IMR-90 (cell line): ENCODE measurements at places on chromosomes 11 and 22. TPM values are rescaled to one million over a fixed set of nuclear protein-coding genes. Genes with fewer than 3 reads are reported as not detected.

The OAF gene
- 9.9 and 10.8 TPM in 2 replicates for total RNA-seq

The CSTF3 gene
- total RNA-seq, result 14.5 and 31.4 TPM in 2 replicates

The CRYAB gene
- 3.9 and 6.5 TPM in 2 replicates for total RNA-seq

- H3K4me1 ChIP-seq, result no peaks in the 10 kb centered on the region
- no peak overlapping the region for H3K27ac ChIP-seq
- H3K36me3 ChIP-seq, result no peaks in the 10 kb centered on the region
- H3K27me3 ChIP-seq, result peaks cover 13% of the 10 kb centered on the region; the same call in 1 of the 2 replicates
- no peak overlapping the region for H3K4me3 ChIP-seq
- no peak for DNase-seq
These were observed 22.7 kb upstream of the P2RY2 start for GRCh38 chr11:73195191-73196007.

DNA sequence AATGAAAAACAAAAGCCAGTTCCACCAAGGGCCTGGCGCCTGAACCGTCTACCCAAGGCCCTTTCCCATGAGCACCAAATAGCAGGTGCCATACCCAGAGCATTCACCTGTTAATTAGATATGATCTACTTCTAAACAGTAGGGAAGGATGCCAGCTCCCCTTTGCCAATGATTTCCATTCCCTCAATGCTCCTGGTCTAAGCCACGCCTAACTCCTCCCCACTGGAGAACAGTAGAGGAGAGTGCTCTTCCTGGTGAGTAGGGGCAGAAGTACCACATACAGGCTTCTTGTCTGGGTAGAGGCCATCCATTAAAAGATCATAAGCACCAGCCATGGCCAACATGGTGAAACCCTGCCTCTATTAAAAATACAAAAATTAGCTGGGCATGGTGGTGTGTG lies 40.7 kb downstream of the PACSIN2 start:
- no peaks in the 10 kb centered on the region for H3K36me3 ChIP-seq
- H3K27ac ChIP-seq, result no peak overlapping the region
- H3K4me3 ChIP-seq, result no peak overlapping the region
- H3K4me1 ChIP-seq, result peaks cover 23% of the 10 kb centered on the region

GRCh38 chr22:20799449-20799848 lies 25.5 kb downstream of the SERPIND1 start:
- H3K4me3 ChIP-seq, result no peak overlapping the region
- no peaks in the 10 kb centered on the region for H3K4me1 ChIP-seq
- no peak for DNase-seq
- H3K27me3 ChIP-seq, result no peaks in the 10 kb centered on the region
- H3K27ac ChIP-seq, result no peak overlapping the region

GRCh38 chr22:48615171-48616008 lies 1212.3 kb downstream of the BRD1 start:
- H3K4me3 ChIP-seq, result no peak overlapping the region
- no peaks in the 10 kb centered on the region for H3K27me3 ChIP-seq
- no peaks in the 10 kb centered on the region for H3K4me1 ChIP-seq
- no peak overlapping the region for H3K27ac ChIP-seq
- no peaks in the 10 kb centered on the region for H3K36me3 ChIP-seq

DNA sequence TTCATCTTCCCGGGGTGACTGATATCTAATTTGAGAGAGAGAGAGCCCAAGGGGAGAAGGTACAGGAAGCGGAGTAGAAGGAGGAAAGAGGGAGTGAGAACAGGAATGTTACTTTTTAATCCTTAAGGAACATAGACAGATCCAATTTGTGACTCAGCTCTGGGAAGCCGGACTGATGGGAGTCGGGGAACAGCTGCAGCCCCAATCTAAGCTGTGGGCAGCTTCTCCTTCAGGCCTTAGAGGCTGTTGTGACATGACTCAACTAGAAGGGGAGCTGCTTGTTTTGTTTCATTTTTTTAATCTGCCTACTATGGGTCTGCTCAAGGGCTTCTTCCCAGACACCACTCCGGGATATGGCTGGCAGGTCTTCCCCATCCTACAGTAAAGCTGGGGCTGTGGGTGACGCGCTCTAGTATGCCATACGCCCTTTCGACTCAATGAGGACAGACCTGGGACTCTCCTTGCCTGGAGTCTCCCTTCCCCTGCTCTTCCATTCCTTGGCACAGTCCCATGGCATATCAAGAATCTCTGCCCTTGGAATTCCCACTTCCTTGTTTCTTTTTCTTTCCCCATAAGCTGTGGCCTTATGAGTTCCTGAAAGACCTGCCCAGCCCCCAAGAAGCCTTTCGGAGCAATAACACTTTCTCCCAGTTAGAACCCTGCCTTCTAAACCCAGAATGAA lies 103.3 kb upstream of the AKIP1 start:
- H3K27me3 ChIP-seq, result no peaks in the 10 kb centered on the region
- H3K4me3 ChIP-seq, result no peak overlapping the region; the same call in 1 of the 2 replicates
- DNase-seq, result peak; percentile 93

- H3K36me3 ChIP-seq, result no peaks in the 10 kb centered on the region
- H3K27me3 ChIP-seq, result no peaks in the 10 kb centered on the region
- H3K4me3 ChIP-seq, result no peak overlapping the region
- H3K4me1 ChIP-seq, result peaks cover 4% of the 10 kb centered on the region; the same call in 1 of the 2 replicates
- no peak overlapping the region for H3K27ac ChIP-seq
- DNase-seq, result no peak
These were observed 142.3 kb downstream of the ELP4 start for GRCh38 chr11:31651822-31652221.
